T-cell (primary cell): ENCODE measurements at places on chromosomes 16 and 17.

DNA sequence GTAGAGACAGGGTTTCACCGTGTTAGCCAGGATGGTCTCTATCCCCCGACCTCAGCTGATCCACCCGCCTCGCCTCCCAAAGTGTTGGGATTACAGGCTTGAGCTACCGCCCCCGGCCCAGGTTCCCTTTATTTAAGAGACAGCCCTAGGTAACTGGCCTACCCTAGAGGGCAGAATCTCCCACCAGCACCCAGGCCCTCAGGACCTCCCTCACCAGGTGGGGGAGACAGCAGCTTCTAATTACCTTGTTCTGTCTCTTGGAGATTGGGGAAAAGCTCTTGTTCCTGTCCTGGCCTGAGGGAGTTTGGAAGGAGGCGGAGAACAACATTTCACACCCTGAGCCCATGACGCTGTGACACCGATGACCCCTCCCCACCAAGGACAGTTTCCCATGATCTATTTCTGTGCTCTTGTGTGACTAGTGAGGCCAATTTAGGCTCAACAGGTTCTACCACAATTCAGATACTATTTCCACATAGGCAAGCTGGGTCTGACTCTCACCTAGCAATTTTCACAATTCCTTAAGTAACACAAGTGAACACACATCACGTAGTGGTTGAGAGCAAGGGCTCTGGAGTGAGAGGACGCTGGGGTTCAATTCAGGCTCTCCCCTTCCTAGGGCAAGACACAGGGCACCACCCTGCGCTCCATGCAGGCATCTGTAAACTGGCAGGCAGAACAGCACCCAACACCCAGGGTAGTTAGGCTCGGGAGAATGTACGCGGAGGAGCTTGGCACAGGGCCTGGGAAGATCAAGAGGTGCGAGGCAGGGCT lies 20.4 kb downstream of the HDAC5 start:
- DNase-seq: no peak

DNA sequence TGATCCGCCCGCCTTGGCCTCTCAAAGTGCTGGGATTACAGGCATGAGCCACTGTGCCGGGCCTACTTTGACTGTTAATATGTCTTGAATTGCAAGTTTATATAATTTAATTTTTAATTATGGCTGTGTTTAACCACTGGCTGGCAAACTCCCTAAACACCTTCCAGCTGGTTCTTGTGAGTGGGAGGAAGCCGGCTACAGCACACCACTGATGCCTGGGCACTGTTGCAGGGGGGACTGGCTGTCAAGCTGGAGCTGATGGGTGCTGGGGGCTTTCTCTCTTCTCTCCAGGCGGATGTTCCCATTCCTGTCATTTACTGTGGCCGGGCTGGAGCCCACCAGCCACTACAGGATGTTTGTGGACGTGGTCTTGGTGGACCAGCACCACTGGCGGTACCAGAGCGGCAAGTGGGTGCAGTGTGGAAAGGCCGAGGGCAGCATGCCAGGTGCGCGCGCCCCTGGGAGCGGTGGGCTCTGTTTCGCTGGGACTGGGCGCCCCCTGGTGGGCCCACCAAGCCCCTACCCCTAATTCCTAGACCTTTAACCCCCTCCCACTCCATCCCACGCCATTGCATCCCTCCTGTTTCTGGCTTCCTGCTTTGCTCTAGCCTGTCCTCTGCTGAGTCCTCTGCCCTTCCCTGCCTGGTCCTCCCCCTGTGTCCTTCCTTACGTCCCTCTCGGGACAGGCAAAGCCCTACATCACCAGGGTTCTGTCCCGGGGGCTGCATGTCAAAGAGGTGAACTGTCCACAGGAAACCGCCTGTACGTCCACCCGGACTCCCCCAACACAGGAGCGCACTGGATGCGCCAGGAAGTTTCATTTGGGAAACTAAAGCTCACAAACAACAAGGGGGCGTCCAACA lies 9.5 kb downstream of the TBX21 start:
- DNase-seq: peak; percentile 18

- DNase-seq: no peak
Measured at GRCh38 chr17:877630-878029, 95.5 kb downstream of the MRM3 start.

GRCh38 chr16:54026456-54026855 lies 260.1 kb downstream of the IRX3 start:
- no peak for DNase-seq

GRCh38 chr17:58233543-58233942 lies 4.8 kb upstream of the LPO start:
- no peak for DNase-seq

DNA sequence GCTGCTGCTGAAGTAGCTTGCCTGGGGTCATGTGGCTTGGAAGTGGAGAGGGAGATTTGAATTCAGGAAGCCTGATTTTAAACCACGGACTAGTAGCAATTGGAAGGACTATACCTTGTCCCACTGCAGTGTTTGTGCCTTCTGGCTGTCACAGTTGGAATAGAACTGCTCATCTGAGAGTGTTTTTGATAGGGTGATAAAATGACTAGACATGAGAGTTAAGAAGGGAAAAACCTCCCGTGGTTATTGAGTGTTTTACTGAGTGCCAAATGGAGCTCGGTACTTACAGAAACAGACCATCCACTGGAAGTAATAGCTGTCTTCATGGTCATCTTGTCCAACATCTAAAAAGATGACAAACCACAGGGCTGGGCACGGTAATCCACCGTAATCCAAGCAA lies 70.4 kb downstream of the MSI2 start:
- DNase-seq: no peak

GRCh38 chr16:80027007-80027965 lies 426.7 kb upstream of the MAF start:
- peak; percentile 7 for DNase-seq

- no peak for DNase-seq
Measured at GRCh38 chr16:61929776-61930175, 106.5 kb downstream of the CDH8 start.

DNA sequence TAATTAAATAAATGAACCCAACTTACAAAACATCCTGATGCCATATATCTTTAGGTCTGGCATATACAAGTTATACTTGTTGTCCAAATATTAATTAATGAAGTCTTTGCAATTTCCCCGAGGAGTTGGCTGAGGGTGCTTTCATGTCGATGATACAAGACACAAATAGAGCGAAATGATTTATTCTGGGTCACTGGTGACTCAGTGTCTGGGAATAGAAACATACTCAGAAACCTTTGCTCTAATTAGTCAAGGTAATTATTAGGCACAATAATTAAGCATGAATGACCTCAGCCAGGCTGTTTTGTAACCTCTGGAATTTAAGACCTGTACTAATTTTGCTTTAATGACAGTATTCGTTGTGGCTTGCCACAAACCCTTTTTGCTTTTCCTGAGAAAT lies 37.0 kb upstream of the HAPSTR1 start:
- DNase-seq: no peak

GRCh38 chr17:14775731-14776492 lies 475.0 kb downstream of the HS3ST3B1 start:
- DNase-seq: no peak

GRCh38 chr16:19842426-19843157 lies 42.1 kb downstream of the GPRC5B start:
- no peak for DNase-seq

GRCh38 chr16:21614896-21615295 lies 15.5 kb downstream of the METTL9 start:
- DNase-seq: no peak

DNA sequence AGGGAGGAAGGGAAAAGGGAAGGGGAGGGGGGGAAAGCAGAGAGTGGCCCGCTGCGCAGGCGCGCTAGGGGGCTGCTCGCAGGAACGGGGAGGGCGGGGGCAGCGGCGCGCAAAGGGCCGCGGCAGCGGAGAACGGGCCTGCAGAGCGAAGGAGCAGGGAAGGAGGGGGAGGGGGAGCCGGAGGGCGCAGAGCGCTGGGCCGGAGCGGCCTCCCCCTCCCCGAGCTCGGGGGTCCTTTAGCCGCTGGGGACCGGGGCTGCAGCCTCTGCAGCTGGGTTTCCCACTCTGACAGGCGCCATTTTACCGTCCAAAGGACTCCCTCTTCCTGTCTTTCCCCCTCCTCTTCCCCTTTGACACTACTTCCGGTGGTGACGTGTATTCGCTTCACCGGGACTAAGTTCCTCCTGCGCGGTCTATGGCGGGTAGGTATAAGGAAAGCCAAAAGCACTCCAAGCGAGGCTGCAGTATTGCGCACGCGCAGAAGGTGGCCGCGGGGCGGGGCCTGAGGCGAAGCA lies at the start of gene CTDNEP1:
CTDNEP1 (minus strand) TSS at position 74 of the 515 bp plus-strand sequence. CDS start 438 bp downstream, outside the sequence.
- peak; percentile 98 for DNase-seq

- DNase-seq: peak; percentile 20
Measured at GRCh38 chr17:35243561-35244340, 879 bp downstream of the SLFN5 start.

- no peak for DNase-seq
Measured at GRCh38 chr16:24978370-24978914, 36.7 kb downstream of the ARHGAP17 start.

DNA sequence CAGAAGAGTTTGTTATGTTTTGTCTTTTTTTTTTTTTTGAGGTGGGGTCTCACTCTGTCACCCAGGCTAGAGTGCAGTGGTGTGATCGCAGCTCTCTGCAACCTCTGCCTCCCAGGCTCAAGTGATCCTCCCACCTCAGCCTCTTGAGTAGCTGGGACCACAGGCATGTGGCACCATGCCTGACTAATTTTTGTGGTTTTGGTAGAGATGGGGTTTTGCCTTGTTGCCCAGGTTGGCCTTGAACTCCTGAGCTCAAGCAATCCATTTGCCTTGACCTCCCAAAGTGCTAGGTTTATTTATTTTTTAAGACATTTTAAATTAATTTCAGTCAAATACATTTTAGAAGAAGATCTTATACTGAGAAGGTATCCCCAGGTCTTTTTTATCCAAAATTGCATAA lies 366.7 kb downstream of the KCNJ2 start:
- DNase-seq: no peak

- no peak for DNase-seq
Measured at GRCh38 chr16:2710021-2710710, 9.9 kb downstream of the PRSS27 start.

GRCh38 chr17:8828517-8828875 lies 29.3 kb upstream of the MFSD6L start:
- no peak for DNase-seq

GRCh38 chr16:73389085-73389484 lies 341.2 kb upstream of the ZFHX3 start:
- DNase-seq: no peak

DNA sequence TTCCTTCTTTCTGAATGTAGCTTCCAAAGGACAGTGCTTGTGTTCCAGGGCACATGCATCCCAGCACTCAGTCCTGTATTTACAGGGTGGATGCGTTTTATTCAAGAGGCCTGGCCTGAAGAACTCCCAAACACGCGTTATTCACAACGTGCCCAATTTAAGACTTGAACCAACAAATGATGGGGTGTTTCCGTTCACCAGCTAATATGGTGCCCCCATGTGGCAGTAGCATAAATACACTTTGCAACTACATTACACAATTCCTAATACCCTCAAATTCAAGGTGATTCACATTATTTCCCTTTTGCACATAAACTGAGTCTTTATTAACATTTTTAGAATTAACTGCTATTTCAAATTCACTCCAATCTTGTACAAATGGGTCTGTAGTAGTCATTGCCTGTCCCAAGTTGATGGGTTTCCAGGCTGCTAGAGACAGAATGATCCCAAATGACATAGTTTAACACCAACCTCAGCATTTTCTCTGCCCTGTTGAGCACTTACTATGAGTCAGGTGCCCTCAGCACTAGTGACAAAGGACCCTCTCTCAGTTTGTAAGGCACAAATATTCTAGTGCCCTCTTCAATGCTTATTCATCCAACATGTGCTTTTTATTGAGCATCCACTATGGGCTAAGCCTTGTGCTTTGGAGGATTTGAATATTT lies 26.9 kb downstream of the HSD17B2 start:
- DNase-seq: no peak

- peak; percentile 2 for DNase-seq
Measured at GRCh38 chr17:73232587-73233373, 28.9 kb downstream of the CPSF4L start.

GRCh38 chr16:17211797-17212196 lies 259.0 kb downstream of the XYLT1 start:
- peak; percentile 29 for DNase-seq

DNA sequence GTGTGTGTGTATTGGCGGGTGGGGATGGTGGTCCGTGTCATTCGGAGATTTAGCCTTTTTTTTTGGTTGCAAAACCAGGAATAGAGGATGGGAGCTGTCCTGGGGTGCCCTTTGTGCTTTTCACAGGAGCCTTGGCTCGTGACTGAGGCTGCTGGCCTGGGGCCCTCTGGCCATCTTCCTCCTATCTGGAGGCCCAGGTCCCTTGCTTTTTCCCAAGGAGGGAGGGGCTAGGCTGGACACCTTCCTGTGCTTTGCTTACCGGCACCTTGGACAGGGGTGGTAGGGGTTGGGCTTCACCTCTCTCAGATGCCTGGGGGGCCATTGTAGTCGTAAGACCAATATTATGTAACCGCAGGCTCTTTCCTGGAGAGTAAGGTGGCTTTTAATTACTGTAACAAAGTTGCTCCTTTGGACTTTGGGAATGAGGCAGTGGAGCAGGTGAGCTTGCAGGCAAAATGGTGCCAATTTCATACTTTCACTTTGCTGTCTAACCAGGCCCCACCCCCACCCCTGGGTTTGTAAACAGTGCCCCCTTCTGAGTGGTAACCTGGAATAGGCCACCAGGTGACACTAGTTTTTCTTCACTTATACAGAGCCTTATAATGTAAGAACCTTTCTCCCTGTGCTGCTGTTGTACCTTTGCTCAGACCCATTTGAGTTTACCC lies 1.2 kb downstream of the DYNLL2 start:
- peak; percentile 43 for DNase-seq

- DNase-seq: no peak
Measured at GRCh38 chr16:81765969-81766368, 13.1 kb upstream of the PLCG2 start.

GRCh38 chr17:28811651-28812090 lies 30.9 kb downstream of the FAM222B start:
- DNase-seq: no peak

DNA sequence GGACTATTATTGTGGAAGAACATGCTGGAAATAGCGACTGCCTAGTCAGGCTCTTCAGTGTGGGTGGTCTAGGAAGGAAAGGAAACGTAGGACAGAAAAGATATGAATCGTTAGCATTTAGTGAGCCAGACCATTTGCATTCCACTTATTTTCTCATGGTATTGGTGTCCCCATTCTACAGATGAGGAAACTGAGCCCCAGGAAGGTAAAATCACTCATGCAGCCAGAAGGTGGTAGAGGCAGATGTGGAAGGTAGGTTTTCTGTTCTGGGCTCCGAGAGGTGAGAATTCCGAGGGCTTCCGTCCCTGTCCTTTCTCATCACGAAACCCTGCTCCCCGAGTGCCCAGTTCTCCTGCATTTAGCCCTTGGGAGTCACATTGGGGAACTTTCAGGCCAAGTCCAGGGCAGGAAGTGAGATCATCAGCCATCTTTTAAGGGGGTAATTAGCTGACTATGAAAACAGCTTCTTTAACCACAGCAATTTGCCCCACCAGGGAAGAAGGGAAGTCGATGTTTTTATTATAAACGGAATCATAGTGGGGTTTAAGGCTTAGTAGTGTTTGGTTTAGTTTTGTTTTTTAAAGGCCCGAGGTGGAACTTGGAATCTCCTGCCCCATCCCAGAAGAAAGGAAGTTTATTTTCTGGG lies 110.7 kb upstream of the IRX3 start:
- DNase-seq: no peak

DNA sequence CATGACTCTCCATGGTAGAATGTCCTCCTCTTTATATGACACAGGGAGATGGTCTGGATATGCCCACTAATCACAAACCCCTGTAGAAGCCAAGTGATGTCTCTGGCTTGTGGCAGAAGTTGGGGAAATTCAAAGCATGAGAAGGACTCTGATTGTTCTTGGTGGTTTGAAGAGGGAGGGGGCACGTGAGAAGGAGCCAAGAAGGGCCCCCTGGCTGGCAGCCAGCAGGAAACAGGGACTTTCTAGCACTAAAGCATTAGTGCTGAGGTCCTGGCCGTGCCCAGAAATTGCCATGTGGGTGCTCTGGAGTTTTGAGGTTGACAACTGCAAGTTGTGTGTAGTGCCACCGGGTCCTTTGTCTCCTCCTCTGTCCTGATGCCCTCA lies 199.9 kb downstream of the LGALS9B start:
- DNase-seq: peak; percentile 64
